Uterus (tissue), 4 donors: ENCODE measurements at places on chromosomes 12 and 14. TPM values are rescaled to one million over a fixed set of nuclear protein-coding genes. Genes with fewer than 3 reads are reported as not detected.

DNA sequence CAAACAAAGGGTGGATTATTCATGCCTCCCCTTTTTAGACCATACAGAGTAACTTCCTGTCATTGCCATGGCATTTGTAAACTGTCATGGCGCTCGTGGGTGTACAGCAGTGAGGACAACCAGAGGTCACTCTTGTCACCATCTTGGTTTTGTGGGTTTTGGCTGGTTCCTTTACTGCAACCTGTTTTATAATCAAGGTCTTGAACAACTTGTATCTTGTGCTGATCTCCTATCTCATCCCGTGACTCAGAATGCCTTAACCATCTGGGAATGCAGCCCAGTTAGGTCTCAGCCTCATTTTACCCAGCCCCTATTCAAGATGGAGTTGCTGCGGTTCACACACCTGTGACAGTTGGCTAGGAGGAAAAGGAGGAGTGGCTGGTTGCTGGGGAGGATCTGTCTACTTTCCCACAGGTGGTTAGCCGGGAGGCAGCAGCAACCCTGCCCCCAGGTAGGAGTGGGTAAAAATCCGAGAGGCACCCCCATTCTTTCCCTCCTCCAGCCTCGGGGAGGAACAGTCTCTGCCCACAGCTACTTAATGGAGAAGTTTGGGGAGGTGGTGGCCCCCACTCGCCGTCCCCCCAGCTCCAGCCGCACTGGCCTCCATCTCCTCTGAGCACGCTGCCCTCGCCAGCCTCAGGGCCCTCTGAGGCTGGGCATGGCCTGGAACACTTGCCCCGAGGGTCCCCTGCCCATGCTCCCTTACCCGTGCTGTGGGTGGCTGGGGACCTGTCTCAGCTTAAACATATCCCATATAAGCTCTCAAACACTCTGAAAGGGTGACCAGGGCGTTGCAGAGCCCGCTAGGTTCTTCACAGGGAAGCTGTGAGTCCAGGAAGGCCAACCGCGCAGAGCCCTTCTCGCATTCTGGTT lies 41.7 kb downstream of the SMIM41 start:
- no peak overlapping the region for H3K4me3 ChIP-seq
- no peaks in the 10 kb centered on the region for H3K27me3 ChIP-seq
- no peak for DNase-seq
- no peaks in the 10 kb centered on the region for H3K36me3 ChIP-seq

DNA sequence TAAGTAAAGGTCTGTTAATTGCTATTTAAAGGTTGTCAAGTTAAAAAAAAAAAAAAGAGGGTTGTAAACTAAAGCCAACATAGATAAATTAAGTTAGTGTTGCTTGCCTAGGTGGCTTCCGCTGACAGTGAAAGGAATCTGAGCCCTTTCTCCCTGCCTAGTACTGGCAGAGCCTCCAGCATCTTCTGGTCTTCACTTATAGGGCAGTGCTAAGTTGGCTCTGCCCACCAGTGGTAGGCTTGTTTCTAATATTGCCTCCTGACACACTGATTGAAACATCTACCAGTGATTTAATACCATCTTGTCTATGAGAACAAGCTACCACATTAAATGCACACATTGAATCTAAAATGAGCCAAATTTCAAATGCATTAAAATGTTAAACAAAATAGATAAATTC lies 39.7 kb downstream of the PLEKHA5 start:
- no peaks in the 10 kb centered on the region for H3K36me3 ChIP-seq
- H3K4me3 ChIP-seq = no peak overlapping the region
- DNase-seq = no peak
- H3K4me1 ChIP-seq = no peaks in the 10 kb centered on the region

DNA sequence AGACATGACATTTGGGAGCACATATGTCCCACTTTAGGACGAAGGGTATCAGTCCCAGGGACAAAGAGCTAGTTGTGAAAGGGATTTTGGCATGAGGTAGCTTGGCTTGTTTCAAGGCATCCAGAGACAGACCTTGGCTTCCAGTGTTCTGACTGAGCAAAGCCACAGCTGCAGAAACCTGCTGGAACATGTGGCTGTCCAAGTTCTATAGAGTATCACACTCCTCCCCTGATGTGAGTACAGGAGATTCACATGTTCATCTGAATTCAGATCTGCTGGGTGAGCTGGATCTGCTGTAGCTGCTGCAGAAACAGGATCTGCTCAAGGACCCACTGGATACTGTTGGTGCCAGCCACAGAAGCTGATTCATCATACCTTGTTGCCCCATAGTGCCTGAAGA lies 10.1 kb upstream of the C14orf39 start:
- no peaks in the 10 kb centered on the region for H3K36me3 ChIP-seq
- DNase-seq = no peak
- H3K27me3 ChIP-seq = no peaks in the 10 kb centered on the region

The HHIPL1 gene
- total RNA-seq = 1.5 TPM

DNA sequence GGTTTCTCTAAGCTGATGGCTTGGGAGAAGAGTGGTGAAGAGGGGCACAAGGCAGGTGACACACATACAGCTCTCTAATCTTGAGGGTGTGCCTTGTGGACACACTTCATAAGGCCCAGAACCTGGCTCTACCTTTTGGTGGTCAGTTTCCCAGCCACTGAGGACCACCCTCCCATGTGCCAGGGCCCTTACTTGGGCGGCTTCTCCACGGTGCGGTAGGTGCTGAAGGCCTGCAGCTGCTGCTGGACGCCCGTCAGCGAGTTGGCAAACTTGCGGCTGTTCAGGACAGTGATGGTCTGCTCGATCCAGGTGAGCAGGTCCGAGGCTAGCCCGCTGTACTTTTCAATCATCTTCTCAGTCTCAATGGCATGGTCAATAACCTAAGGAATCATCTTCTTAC lies 80.2 kb downstream of the SPTB start:
- H3K4me1 ChIP-seq = no peaks in the 10 kb centered on the region
- H3K27me3 ChIP-seq = no peaks in the 10 kb centered on the region
- H3K4me3 ChIP-seq = no peak overlapping the region
- H3K27ac ChIP-seq = no peak overlapping the region

DNA sequence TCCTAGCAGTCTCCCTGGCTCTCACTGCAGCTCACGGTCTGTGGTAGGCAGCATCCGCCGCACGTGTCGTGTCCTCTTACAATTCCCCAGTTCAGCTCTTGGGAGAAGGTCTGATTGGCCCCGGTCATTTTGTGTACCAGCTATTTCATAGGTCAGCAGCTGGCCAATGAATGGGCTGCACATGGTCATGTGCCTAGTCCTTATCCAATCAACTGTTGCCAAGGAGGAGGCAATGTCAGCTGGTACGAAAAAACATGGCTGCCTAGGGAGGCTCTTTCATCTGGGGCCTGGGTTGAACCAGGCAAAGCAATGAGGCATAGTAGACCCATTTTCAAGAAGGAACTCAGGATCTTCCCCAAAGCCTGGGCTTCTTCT lies 46.1 kb downstream of the RNFT2 start:
- H3K36me3 ChIP-seq = no peaks in the 10 kb centered on the region
- no peak overlapping the region for H3K4me3 ChIP-seq
- H3K27me3 ChIP-seq = no peaks in the 10 kb centered on the region

DNA sequence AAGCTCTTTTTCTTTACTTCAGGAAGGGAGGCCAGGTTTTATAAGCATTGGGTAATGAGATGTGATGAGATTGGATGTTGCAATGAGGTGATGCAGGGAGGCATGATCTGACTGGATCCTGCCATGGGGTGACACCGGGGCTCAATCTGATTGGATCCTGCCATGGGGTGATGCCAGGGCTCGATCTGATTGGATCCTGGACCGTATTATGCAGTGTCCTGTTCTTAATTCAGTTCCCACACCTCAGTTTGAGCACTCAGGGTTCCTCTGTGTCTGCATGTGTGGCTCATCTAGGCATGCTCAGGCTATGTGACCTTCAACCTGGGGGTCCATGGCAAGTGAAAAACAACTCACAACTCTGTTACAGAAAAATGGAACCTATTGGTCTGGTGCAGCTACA lies 166.4 kb downstream of the SLC15A4 start:
- no peaks in the 10 kb centered on the region for H3K27me3 ChIP-seq
- no peaks in the 10 kb centered on the region for H3K4me1 ChIP-seq
- no peak overlapping the region for H3K27ac ChIP-seq

- H3K27me3 ChIP-seq = peaks cover 25% of the 10 kb centered on the region
- no peak for DNase-seq
- no peak overlapping the region for H3K27ac ChIP-seq
- H3K36me3 ChIP-seq = no peaks in the 10 kb centered on the region
- no peak overlapping the region for H3K4me3 ChIP-seq
These were observed 8.5 kb upstream of the ASCL1 start for GRCh38 chr12:102948941-102949352.

DNA sequence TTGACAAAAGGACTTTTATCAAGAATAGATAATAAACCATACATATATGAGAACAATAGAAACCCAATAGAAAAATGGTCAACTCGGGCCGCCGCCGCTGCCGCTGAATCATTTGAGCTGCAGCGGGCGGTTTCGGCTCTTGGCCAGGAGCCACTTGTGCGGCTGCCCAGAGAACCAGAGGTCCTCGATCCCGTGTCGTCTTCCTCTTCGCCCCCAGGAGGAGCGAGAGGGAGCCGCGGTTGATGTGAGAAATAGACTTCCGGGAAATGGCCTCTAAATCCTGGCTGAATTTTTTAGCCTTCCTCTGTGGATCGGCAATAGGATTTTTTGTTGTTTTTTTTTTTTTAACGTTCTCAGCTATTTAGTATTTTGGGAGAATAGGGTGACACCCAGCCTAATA lies 44.8 kb downstream of the CPSF6 start:
- peak overlapping the region; percentile 36 for H3K4me3 ChIP-seq
- H3K27ac ChIP-seq = no peak overlapping the region

DNA sequence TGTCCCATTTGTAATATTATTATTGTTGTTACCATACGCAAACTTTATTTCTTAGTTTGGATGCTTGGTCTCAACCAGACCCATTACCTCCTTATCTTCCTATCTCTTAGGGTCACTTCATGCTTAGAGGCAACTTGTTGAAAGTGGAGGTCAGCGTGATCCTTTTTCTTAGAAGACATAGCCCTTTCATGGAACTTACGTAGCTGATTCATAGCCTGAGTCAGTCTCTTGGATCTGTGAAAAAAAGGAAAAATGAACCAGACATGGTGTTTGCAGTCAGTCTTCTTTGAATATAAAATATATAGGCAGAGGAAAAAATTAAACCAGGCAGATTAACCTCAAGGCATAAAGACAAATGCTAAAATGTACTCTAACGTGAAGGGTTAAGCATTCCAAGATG lies 613.7 kb downstream of the DIO2 start:
- H3K27ac ChIP-seq = peak overlapping the region; percentile 21
- H3K36me3 ChIP-seq = no peaks in the 10 kb centered on the region
- no peak overlapping the region for H3K4me3 ChIP-seq
- H3K27me3 ChIP-seq = no peaks in the 10 kb centered on the region
- no peak for DNase-seq

DNA sequence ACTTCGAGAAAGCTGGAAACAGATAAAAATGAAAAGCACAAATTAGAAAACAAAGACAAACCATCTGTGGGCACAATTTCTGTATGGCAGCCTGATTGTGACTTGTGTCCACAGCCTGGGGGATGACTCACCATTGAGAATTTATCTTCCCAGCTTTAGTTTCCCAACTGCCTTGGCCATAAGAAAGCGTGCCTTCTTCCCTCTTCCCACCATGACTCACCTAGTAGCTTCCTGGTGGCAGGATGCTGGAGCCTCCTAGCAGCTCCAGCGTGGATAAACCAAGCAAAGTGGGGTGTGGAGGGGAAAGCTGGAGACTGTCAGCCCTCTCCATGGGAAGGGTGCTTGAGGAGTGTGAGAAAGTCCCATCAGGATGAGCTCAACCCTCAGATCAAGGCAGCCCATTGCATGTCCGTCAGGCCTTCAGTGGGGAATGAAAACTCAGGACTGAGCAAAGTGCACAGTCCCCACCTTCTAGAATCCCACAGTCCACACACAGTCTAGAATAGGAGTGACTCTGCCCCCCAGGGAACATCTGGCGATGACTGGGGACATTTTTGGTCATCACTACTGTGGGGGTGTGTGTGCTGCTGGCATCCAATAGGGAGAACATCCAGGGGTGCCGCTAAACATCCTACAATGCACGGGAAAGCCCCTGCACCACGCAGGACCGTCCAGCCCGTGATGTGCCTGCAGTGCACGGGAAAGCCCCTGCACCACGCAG lies 22.4 kb upstream of the SERPINA6 start:
- H3K4me3 ChIP-seq = no peak overlapping the region
- no peaks in the 10 kb centered on the region for H3K36me3 ChIP-seq
- no peaks in the 10 kb centered on the region for H3K4me1 ChIP-seq
- H3K27me3 ChIP-seq = no peaks in the 10 kb centered on the region
- H3K27ac ChIP-seq = no peak overlapping the region
- DNase-seq = no peak

DNA sequence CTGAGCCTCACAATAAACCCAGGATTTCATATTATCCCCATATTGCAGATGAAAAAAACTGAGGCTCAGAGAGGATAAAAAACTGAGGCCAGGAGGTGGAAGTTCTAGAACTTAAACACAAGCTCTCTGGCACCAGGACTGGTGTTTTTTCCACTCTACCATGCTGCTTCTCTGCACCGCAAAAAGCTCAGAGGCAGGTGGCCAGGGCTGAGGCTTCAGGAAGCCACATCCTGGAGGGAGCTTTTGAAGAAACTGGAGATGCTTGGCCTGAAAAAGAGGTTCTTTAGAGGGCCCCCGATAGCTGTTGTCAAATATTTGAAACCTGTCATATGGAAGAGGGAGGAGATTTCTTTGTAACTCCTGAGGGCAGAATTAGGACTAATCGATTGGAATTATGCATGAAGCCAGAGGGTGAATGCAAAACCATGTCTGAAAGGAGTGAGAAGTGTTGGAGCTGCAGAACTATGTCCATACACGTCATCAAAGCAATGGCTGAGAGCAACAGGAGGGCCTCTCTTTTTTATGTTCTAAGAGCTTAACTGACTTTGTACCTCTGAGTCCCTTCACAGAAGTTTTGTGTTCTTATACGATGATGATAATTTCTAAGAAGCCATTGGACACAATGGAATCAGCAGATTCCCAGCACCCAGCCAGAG lies 448.6 kb downstream of the FUT8 start:
- no peaks in the 10 kb centered on the region for H3K27me3 ChIP-seq
- no peak overlapping the region for H3K27ac ChIP-seq
- H3K4me1 ChIP-seq = no peaks in the 10 kb centered on the region
- no peak for DNase-seq
- no peak overlapping the region for H3K4me3 ChIP-seq

- no peak overlapping the region for H3K27ac ChIP-seq
- no peak overlapping the region for H3K4me3 ChIP-seq
- H3K4me1 ChIP-seq = peaks cover 9% of the 10 kb centered on the region
- no peaks in the 10 kb centered on the region for H3K27me3 ChIP-seq
These were observed 72.9 kb upstream of the FRMD6 start for GRCh38 chr14:51578853-51579252.
